ENCODE measurements at places on chromosomes 2 and 18. TPM values are rescaled to one million over a fixed set of nuclear protein-coding genes. Genes with fewer than 3 reads are reported as not detected.

The LRRC30 gene
- total RNA-seq = not detected

The PASK gene
- 71.5 TPM for total RNA-seq

The RMC1 gene
- total RNA-seq = 29.7 TPM

The KCNE4 gene
- total RNA-seq = not detected

The IMPA2 gene
- 28.9 TPM for total RNA-seq

The RAB17 gene
- total RNA-seq = not detected

The TTC39C gene
- 39.9 TPM for total RNA-seq

The ANXA4 gene
- 23.9 TPM for total RNA-seq

The SERPINB7 gene
- total RNA-seq = not detected

The B3GNT7 gene
- not detected for total RNA-seq

The LOXL3 gene
- 0.35 TPM for total RNA-seq

The CCDC85A gene
- not detected for total RNA-seq

The SLC40A1 gene
- total RNA-seq = 3.8 TPM

The C2orf92 gene
- 2.7 TPM for total RNA-seq

The FRZB gene
- total RNA-seq = not detected

The DES gene
- total RNA-seq = not detected

The SCYGR4 gene
- total RNA-seq = not detected

The FABP1 gene
- not detected for total RNA-seq

The MDH1B gene
- total RNA-seq = 0.86 TPM

The STPG4 gene
- total RNA-seq = 0.27 TPM

Data from activated naive CD4-positive, alpha-beta T cell treated with anti-CD3 and anti-CD28 coated beads for 36 hours (primary cell).